ENCODE measurements at places on chromosomes 1 and 21. TPM values are rescaled to one million over a fixed set of nuclear protein-coding genes. Genes with fewer than 3 reads are reported as not detected.

The GUCA2B gene
- not detected for polyA plus RNA-seq

- no peak for DNase-seq
- H3K27ac ChIP-seq = no peak overlapping the region
- no peaks in the 10 kb centered on the region for H3K27me3 ChIP-seq
- H3K4me3 ChIP-seq = no peak overlapping the region
- no peaks in the 10 kb centered on the region for H3K36me3 ChIP-seq
Observed at GRCh38 chr1:3597599-3597964, 13.7 kb downstream of the MEGF6 start.

The ALDH9A1 gene
- polyA plus RNA-seq = 13.8 TPM

DNA sequence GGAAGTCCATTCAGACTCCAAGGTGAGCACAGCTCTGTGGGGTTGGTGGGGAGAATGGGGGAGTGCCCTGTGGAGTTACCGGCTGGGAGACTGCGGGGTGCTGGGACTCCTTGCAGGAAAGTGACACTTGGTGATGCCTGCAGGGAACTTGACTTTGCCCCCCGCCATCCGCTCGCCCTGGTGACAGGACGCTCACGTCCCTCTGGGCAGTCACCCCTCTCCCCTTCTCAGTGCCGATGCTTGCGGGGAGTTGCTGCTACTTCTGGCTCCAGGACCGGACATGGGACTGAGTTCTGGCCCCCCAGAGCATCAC lies 209.5 kb upstream of the C1orf174 start:
- no peak for DNase-seq
- no peaks in the 10 kb centered on the region for H3K4me1 ChIP-seq
- no peak overlapping the region for H3K27ac ChIP-seq
- H3K4me3 ChIP-seq = no peak overlapping the region
- H3K27me3 ChIP-seq = no peaks in the 10 kb centered on the region

DNA sequence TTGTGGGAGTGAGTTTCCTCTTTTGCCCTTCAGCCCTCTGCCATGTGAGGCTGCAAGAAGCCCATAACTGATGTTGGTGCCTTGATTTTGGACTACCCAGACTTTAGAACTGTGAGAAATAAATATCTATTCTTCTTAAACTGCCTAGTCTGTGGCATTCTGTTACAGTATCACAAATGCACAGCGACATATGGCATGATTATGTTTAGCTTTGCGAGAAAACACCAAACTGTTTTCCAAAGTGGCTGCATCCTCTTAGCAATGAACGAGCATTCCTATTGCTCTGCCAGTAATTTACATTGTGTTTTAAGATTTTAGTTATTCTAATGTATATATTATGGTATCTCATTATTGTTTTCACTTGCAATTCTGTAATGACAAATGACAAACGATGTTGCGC lies 246.7 kb downstream of the HLX start:
- H3K4me1 ChIP-seq = no peaks in the 10 kb centered on the region
- no peaks in the 10 kb centered on the region for H3K36me3 ChIP-seq
- no peak for DNase-seq
- no peaks in the 10 kb centered on the region for H3K27me3 ChIP-seq

All from heart right ventricle (tissue), 16 donors.